ENCODE measurements at places on chromosomes 16 and 17. TPM values are rescaled to one million over a fixed set of nuclear protein-coding genes. Genes with fewer than 3 reads are reported as not detected.

The CCL4 gene
- total RNA-seq = 200 TPM

The GPRC5B gene
- 0.17 TPM for total RNA-seq

DNA sequence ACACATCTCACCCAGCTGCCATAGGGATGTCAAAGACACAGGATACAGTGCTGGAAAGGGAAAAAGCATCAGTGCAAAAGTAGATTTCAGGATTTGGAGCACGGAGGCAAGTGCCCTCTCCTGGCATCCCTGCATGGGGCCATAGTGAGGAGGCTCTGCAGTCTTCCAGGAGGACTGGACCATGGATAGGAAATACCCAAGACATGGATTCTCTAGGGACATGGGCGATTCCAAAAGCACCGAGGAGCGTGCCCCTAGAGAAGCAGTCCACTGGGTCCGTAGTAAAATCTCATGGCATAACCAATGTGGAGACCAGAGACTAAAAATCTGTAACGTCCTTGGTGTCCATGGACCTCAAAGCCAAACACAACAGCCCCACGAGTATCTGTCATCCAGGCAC lies 818.2 kb downstream of the KCNJ18 start:
- peaks cover 10% of the 10 kb centered on the region for H3K36me3 ChIP-seq
- no peaks in the 10 kb centered on the region for H3K4me1 ChIP-seq
- H3K4me3 ChIP-seq = no peak overlapping the region
- no peak for DNase-seq
- no peaks in the 10 kb centered on the region for H3K27me3 ChIP-seq
- H3K27ac ChIP-seq = no peak overlapping the region

GRCh38 chr16:66222756-66223155 lies 143.7 kb upstream of the CDH5 start:
- H3K36me3 ChIP-seq = no peaks in the 10 kb centered on the region
- no peaks in the 10 kb centered on the region for H3K27me3 ChIP-seq
- DNase-seq = no peak
- H3K27ac ChIP-seq = no peak overlapping the region

DNA sequence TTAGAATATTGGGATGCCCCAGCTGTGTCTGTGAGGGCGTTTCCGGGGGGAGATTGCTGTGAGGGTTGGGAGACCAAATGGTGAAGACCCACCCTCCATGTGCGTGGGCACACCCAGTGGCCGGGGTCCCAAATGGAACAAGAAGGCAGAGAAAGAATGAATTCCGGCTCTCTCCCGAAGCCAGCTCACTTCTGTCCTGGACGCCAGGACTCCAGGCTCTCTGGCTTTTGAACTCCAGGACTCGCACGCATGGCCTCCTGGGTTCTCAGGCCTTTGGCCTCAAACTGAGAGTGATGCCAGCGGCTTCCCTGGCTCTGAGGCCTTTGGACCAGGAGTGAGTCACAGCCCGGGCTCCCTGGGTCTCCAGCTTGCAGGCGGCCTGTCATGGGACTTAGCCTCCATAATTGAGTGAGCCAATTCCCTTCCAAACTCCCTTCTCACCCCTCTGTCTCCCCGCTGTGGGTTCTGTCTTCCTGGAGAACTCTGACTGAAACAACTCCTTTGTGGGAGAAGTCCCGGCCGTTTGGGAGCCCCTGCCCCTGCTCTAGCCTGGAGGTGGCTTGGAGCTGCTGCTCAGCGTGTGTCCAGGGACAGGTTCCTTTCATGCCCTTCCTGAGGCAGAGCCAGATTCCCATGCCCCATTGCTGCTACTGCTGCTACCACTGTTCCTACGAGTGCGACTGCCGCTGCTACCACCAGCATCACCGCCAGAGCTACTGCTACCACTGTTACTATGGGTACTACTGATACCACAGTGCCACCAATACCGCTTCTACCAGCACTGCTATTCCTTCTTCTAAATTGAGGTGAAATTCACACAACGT lies 49.8 kb upstream of the CBX4 start:
- H3K27ac ChIP-seq = no peak overlapping the region
- no peak overlapping the region for H3K4me3 ChIP-seq
- no peaks in the 10 kb centered on the region for H3K36me3 ChIP-seq
- H3K27me3 ChIP-seq = peaks cover 36% of the 10 kb centered on the region
- no peaks in the 10 kb centered on the region for H3K4me1 ChIP-seq

DNA sequence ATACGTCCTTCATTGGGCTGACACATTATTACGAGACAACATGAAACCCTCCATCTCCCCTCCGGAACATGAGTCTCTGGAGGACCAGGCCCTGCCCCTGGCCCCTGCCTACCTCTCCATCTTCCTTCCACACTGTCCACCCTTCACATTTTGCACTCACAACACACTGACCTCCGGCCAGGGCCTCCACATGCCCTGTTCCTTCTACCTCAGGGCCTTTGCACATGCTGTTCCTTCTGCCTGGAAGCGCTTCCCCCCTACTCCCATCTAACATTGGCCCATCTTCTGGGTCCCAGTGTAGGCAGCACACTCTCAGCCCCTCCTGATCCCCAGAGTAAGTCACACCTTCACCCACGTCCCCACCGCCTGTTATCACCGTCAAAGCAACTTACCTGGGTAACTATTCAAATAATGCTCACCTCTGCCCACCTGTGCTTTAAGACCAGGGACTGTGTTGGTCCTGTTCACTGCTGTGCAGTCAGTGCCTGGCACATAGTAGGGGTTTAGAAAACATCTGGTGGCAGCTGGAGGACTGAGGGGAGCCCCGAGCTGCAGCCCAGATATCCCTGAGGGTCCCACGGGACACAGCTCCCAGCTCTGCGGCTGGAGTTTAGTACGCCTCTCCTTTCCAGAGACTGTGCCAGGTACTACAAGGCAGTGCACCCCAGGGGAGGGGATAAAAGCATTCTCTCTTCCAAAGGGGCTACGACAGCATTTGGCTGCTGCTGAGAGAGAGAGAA lies 27.2 kb downstream of the RPH3AL start:
- H3K36me3 ChIP-seq = no peaks in the 10 kb centered on the region
- no peak overlapping the region for H3K4me3 ChIP-seq
- H3K4me1 ChIP-seq = peaks cover 10% of the 10 kb centered on the region
- no peak overlapping the region for H3K27ac ChIP-seq
- no peaks in the 10 kb centered on the region for H3K27me3 ChIP-seq

DNA sequence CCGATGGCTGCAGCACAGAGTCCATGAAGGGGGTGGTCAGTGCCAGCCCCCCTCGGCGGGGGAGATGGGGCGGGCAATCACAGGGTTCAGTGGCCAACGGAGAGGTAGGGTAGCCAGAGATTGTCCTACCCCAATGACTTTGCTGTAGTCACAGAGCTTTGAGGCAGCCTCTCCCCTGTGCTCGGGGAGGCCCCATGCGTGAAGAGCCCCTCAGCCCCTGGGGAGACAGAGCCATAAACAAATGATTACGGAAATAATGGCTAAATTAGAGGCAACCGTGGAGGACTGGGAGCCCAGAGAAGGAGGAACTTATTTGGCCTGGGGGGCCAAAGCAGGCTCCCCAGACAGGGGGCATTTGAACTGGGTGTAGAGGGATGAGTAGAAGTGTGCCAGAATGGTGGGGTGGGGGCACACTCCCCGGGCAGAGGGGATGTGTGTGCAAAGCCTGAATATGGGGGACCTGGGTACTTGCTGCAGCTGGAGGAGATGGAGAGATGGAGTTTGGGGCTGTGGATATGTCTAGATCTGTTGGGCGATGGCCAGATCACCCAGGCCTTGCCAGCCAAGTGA lies 164.8 kb downstream of the CMIP start:
- no peaks in the 10 kb centered on the region for H3K36me3 ChIP-seq
- DNase-seq = no peak
- peak overlapping the region; percentile 80 for H3K27ac ChIP-seq
- no peaks in the 10 kb centered on the region for H3K27me3 ChIP-seq
- no peak overlapping the region for H3K4me3 ChIP-seq
